ENCODE measurements at places on chromosomes 4 and X.
A peak's percentile ranks its signal among the peaks of the same experiment; 100 is the strongest.

DNA sequence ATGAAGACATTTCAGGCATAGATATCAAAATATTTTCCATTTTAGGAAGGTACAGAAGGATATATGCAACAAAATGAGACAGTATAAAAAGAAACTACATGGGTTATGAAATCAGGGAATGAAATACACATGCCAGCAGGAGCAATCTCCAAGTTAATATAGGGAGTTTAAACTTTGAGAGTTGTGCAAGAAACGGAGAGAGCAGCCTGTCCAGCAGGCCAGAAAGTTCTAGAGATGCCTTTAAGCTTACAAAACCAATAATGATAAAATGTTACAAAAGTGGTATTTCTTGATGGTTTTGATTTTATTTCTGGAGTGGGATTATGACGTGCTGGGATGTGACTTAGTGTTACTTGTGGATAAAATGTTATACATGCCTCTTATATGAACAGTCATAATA is 2047.9 kb downstream of the ARAP2 start:
- no peak for DNase-seq

- DNase-seq, result peak; percentile 82
Observed at GRCh38 chr4:88938138-88938537, 118.8 kb downstream of the FAM13A start.

- DNase-seq, result no peak
Observed at GRCh38 chr4:126710935-126711334, 921.8 kb upstream of the INTU start.

GRCh38 chrX:131046596-131046995 is 11.6 kb upstream of the ARHGAP36 start:
- DNase-seq, result no peak

GRCh38 chrX:103585411-103586313 is at the start of gene TCEAL4:
Gene TCEAL4 (plus strand): TSS chrX:103585515. CDS start chrX:103586676, 1,161 bp downstream.
- DNase-seq, result peak; percentile 12

Data from suppressor macrophage treated with lipopolysaccharide for 4 hours (primary cell).